ENCODE measurements at places on chromosomes 16 and 17.

- peak; percentile 70 for DNase-seq
Observed at GRCh38 chr16:72637306-72637705, 410.6 kb downstream of the ZFHX3 start.

- DNase-seq, result no peak
Observed at GRCh38 chr17:61136296-61136695, 263.3 kb upstream of the TBX2 start.

DNA sequence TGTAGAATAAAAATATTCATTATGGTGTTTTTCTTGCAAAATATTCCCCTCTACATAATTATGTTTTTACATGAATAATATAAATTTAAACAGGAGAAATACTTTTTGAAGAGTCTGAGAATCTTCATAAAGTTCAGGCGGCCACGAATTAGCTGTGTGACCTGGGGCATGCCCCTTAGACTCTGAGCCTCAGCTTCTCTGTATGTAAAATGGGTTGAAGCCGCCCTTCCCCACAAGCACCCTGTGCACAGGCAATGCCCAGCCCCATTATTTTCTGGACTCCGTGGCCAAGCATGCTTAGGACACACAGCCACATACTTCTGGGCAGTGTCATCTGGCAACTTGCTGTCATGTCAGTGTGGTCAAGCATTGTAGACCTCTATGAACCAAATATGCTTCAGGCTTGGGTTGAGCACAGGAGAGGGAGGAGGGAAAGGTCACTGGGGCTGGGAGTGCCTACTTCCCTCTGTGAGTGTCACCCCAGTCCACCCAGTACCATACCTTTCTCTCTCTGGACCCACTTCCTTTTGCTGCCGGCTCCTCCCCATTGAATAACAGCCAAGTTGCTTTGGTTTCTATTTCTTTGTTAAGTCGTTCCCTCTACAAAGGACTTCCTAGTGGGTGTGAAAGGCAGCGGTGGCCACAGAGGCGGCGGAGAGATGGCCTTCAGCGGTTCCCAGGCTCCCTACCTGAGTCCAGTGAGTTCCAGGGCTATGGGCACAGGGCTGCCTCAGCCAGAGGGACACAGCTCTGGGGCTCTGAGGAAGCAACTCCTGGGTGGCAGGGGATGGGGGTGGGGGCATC lies at the start of gene LGALS9:
Gene LGALS9, plus strand, starts transcription at position 582 of the 804 bp plus-strand sequence. Its CDS starts 78 bp downstream, at position 660.
- DNase-seq, result peak; percentile 13

GRCh38 chr16:89098767-89099430 lies 5.2 kb downstream of the ACSF3 start:
- DNase-seq, result no peak

- no peak for DNase-seq
Observed at GRCh38 chr17:60442271-60443173, 20.2 kb downstream of the CHCT1 start.

DNA sequence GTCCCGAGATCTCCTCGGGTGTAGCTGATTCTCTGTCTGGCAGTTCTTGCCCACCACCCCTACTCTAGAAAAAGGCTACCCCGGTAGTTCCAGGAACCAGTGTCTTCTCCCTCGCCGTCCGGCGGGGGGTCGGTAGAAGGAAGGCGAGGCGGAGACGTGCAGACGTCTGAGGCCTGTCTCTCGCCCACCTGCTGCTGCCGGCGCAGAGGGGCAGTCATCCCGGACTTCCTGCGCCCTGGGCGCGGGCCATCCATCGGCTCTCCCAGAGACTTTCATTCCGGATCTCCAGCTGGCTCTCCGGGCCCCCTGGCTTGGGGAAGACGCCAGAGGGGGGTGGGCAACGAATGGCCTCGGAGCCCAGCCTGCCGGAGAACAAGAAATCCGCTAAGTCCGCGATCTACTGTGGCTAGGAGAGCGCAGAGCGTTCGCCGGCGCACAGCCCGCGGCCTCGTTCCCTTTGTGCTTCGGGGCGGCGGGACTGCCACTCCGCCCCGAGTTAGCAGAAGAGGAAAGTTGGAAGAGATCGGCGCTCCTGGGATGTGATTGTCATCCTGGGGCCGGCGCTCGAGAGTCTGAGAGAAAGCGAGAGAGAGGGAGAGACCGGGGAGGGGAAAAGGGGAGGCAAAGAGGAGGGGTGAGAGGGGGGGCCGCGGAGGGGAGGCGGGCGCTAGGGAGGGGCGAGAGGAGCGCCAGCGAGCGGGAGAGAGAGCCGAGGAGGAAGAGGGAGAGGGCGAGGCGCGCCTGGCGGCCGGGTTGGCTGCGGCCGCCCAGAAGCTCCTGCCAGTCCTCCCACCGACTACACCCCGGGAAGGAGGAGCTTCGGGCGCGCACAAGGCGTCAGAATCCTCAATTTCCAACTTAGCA lies at the start of gene IRX5:
Gene IRX5, plus strand, starts transcription at position 861 of the 864 bp plus-strand sequence. CDS start 334 bp downstream, outside the sequence.
- peak; percentile 69 for DNase-seq

GRCh38 chr17:15291674-15292361 lies 26.7 kb upstream of the PMP22 start:
- no peak for DNase-seq

- DNase-seq, result peak; percentile 75
Observed at GRCh38 chr16:65731833-65732232, 610.0 kb upstream of the CDH11 start.

DNA sequence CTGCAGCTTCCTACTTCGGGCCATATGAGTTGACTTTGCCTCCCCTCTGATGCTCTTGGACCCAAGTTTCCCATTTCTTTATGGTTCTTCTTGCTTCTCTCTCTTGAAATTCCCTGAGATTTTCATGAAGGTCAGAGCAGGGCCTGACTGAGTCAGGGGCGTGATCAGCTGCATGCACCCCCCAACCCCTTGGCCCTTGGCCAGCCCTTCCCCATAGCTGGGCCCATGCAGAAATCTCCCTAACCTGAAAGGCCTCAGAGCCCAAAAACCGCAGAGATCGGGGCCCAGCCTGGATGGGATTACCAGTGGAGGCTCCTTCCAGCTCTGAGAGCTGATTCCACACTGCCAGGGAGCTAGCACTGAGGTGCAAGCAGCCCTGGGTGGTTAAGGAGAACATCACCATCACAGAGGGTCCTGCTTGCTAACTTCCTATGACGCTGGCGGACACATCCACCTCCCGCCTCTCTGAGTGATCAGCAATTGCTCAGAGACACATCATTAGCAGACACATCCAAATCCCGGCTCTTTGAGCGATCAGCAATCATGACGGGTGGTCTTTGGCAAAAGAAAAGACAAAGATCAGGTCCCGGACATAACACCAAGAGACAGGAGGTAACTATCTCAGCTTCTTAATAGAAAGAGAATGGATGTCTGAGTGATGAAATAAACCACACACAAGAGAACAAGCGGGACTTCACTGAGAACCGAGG lies 161.5 kb downstream of the C16orf78 start:
- no peak for DNase-seq

DNA sequence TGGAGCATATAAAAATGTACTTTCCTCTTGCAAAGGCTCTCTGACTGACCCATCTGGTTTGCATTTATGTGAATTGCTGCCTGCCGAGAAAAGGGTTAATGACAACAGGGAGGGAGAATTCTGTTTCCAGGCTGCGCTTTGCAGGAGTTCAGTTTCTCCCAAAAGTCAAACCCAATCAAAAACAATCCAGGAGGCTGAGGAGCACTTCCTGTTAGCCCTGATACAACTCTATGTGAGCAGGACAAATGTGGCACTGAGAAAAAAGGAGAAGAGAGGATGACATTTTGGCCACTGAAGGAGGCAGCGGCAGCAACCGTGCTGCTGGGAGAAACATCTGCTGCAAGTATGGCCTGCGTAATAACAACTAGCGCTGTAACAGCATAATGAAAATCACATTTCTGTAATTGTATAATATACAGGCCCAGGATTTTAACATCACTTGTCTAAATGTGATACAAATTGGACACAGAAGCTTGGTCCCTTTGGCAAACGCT lies 26.8 kb upstream of the ELAC2 start:
- no peak for DNase-seq

DNA sequence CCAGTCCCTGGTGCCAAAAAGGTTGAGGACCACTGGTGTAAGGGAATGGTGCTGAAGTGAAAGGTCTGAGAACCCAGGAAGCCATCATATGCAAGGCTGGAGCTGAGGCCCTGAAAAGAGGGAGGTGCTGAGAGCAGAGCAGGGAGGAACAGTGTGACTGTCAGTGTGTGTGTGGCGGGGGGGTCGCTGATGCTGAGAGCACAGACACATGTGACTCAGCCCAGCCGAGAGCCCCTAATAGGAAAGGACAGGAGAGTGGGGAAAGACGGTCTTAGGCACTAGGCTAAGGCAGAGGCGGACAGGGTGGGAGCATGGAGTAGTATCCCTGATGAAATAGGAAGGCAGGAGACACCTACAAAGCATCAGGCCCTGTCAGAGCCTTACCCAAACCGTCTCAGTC lies 1.2 kb downstream of the B9D1 start:
- no peak for DNase-seq

DNA sequence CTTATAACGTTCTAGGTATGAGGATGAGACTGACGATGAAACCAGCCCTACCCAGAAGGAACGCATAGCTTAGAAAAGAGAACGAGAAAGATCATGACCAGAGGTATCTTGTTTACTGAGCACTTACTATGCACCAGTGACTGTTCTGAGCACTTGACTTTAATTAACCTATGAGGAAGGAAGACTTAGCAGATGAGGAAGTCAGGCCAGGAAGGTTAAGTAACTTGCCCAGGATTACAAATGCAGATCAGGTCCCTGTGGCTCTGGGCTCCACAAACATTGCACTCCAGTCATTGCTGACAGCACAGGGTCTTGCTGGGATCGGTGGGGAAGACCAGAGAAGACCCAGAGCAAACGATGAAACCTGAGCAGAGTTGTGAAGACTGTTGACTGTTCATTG lies 7.1 kb downstream of the KRT13 start:
- DNase-seq, result no peak

DNA sequence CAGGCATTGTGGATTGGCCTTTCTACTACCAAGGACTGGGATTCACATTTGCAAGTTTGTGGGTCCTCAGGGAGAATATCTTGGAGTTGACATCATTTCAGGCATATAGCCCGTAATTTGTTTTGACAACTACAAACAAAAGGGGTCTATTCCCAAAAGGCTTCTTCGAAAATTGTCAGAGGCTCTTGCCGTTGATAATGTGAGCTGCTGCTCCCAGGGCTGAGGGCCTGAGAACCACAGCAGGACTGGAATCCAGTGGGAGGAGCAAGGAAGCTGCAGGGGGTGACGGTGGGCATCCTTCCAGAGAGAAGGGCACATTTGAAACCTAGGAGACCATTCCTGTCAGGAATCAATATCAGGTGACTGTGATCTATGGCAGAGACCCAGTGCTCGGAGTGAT lies 761.6 kb upstream of the RBFOX1 start:
- no peak for DNase-seq

DNA sequence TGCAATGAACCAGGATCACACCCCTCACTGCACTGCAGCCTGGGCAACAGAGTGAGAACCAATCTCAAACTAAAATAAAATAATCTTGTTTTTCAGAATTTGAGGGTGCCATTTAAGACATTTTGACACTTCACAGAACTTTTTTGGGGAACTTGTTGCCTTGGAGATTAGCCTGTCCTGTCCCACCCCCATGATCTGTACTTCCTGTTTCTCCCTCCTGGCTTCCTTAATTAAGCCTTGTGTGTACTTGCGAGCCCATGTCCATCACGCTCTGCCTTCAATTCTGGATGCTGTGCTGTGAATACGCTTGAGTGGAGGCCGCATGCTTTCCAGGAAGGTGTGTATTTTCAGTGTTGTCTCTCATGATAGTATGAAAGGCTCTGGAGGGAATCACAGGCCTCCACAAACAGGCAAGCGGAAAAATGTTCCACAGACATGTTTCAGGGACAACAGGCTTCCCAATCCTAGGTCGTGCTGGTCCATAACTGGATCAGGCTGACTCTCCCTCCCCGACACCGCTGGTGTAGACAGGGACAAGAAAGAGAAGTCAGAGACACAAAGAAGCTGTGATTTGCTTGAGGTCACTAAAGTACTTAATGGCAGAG lies 56.9 kb downstream of the NOS2 start:
- no peak for DNase-seq

DNA sequence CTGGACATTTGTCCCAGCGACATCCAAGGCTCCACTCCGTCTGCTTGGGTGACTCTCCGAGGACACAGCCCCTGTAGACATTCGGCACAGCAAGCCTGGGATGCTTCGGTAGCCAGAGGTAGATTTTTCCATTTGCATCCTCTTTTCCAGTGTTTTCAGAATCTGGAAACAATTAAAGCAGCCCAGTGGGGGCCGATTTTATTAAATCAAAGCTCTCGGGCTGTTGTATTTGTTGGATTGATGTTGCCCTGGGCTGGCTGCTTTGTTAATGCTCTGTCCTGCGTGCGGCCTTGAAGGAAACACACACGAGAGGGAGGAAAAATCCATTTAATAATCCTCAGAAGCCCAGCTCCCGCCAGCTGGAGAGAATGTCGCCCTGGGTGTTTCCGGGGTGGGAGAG lies 158.1 kb upstream of the CIBAR2 start:
- DNase-seq, result no peak

DNA sequence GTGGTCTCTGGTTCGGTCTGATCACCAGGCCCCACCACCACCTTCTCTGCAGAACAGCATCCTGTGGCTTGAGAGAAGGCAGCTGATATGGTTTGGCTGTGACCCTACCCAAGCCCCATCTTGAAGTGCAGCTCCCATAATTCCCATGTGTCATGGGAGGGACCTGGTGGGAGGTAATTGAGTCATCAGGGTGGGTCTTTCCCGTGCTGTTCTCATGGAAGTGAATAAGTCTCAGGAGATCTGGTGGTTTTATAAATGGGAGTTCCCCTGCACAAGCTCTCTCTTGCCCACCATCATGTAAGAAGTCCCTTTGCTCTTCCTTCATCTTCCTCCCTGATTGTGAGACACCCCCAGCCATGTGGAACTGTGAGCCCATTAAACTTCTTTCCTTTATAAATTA lies 352.3 kb upstream of the CDH5 start:
- no peak for DNase-seq

DNA sequence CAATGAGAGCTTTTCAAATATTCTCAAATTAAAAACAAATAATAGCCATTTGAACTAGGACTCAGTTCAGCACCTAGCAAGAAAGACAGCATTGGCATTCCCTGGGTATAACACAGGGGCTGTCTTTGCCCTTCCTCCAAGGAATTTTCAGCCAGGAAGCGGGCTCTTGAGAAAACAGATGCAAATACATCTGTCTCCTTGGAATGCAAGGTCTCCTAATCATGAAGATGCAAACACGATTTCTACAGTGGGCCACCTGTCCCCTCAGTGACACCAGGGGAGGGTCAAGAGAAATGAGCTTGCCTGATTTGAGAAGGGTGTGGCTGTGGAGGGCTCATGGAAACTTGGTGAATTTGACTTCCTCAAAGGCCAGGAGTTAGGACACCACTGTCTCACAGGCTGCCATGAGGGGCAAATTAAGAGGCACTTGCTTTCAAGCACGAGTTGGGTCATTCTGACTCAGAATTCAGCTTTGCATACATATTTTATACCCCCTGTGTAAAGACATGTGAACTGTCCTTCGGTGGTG lies 24.5 kb upstream of the SUPT4H1 start:
- no peak for DNase-seq

DNA sequence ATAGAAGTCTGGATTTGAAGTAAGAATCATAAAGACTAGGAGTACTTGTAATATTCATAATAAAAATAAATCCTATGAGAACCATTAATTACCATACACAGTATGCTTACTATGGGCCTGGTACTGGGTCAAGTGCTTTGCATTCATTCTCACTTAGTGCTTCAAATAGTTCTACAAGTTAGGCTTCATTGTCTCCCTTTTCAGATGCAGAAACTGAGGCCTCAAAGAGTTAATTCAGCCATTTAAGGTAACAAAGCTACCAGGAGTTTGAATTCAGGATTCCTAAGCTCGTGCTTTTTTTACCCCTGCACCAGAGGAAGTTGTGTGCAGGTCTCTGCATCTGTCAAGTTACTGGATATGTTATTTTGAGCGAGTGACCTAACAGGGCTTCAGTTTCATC lies 1098.4 kb upstream of the EEF2KMT start:
- no peak for DNase-seq
